ENCODE measurements at places on chromosomes 4 and X.

DNA sequence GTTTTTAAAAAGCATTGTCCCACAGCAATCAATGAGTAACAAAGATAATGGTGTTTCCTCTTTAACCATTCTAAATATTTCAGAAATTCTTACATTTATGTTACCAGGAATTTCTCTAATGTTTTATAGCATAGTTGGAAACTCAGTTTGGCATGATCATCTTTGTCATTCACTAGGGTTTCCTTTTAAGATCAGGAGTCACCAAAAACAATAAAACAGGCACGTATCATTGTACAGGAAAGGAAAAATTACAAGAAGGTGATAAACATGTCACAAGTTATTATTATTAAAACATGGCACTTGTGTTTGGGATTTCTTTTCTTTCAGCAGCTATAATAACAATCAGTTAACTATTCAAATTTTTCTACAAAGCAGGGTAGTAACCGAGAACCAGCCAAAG is 84.0 kb downstream of the SLC10A7 start:
- DNase-seq: no peak

DNA sequence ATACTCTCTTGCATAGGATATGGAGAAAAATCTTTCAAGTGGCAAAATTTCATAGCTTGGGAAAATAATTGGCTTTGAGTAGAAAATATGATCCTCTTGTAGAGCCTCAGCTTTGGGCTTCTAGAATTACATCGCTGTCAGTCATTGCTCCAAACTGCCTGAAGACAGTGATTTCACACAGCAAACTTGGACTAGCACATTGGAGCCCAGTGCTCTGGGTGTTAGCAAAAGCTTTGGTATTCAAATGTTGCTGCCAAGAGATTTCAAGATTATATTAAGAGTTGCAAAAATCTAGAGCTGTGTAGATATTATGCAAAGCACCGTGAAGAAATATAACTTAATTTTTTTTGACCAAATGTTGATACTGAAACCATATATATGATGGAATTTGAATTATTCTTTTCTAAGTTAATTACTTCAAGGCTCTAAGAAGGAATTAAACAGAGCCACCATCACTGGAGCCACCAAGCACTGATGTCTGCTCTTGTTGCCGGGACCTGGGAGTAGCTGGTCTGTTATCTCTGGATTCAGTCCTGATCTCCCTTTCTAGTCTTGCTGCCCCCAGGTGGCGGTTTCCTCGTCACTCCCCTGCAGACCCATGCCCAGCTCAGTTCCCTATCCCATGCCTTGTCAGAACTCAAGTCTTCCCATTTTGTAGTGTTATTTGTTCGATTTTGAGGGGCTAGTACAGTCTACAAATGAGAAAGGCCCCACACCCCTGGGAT is 260.7 kb upstream of the SFRP2 start:
- no peak for DNase-seq

DNA sequence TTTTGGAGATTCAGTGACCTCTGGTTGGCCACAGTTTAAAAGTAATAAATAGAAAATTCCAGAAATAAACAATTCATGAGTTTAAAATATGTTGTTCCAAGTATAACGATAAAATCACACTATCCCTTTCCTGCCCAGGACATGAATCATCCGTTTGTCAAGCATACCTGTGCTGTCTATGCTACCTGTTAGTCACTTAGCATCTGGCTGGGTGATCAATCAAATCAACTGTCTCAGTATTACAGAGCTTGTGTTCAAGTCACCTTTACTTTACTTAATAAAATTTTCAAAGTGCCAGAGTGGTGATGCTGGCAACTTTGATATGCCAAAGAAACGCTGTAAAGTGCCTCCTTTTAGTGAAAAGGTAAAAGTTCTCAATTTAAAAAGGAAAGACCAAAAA is 979.5 kb upstream of the NDST4 start:
- no peak for DNase-seq

DNA sequence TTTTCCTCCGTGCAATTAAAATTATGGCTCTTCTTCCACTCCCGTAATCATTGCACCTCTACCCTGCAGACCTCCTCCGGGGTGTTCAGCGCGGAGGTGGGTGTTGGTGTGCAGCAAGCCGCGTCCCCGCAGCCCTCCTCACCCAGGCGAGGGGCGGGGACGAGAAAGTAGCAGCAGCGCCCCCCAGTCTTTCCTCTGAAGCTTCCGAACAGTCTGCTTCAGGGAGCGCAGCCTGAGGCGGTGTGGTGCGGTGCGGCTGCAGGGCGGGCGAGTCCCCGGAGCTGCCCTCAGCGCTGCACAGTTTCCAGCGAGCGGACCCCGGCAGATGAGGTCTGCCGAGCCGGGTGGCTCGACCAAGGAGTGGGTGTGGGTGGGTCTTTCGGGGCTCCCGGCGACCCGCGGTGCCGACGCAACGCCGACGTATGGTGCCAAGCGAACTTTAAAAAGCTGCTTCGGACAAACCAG is at the start of gene FRAS1:
FRAS1 (plus strand) TSS at position 189 of the 465 bp plus-strand sequence. CDS start 687 bp downstream, outside the sequence.
- DNase-seq: peak; percentile 83

- no peak for DNase-seq
Measured at GRCh38 chrX:119775517-119776238, 15.8 kb downstream of the RPL39 start.

DNA sequence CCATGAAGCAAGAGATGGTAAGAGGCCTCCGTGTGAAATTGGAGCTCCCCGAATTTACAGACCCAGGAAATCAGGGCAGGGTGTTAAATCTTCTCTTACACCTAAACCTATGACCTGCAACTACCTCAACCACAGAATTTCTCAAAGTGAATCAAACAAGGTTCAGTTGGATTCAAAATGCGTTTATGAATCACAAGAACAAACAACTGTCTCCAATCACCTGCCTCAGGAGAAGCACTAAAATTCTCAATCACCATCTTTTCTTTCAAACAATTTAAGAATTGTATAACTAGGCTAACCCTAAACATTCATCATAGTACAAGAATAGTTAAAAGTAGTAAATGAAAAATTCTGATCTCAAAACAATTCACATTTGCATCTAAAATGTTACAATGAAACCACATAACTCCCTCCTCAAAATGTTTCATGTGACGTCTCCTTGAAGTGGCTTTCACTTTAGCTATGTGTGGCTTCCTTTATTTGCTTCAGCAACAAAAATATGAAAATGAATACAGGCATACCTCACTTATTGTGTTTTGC is 19.2 kb downstream of the PPP3CA start:
- DNase-seq: peak; percentile 31

- no peak for DNase-seq
Measured at GRCh38 chr4:3257556-3258482, 8.9 kb downstream of the MSANTD1 start.

DNA sequence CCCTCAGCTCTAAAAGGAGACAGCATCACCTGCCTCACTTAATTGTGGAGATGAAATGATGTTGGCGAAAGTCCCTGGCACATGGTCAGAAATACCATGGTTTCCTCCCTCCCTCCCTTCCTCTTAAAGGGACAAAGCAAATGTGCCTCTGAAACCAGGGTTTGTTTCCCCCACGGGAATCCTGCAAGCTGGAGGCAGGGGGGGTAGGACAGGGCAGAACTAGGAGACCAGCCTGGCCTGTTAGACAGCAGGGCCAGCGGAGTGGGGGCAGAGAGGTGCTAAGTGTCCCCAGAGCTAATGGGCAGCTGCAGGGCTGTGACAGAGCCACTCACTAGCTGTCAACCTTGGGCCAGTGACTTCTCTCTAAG is 5.7 kb downstream of the RTL5 start:
- no peak for DNase-seq

GRCh38 chrX:106710771-106711170 is 15.7 kb upstream of the RNF128 start:
- DNase-seq: no peak

- no peak for DNase-seq
Measured at GRCh38 chr4:39407584-39407885, 805 bp downstream of the KLB start.

DNA sequence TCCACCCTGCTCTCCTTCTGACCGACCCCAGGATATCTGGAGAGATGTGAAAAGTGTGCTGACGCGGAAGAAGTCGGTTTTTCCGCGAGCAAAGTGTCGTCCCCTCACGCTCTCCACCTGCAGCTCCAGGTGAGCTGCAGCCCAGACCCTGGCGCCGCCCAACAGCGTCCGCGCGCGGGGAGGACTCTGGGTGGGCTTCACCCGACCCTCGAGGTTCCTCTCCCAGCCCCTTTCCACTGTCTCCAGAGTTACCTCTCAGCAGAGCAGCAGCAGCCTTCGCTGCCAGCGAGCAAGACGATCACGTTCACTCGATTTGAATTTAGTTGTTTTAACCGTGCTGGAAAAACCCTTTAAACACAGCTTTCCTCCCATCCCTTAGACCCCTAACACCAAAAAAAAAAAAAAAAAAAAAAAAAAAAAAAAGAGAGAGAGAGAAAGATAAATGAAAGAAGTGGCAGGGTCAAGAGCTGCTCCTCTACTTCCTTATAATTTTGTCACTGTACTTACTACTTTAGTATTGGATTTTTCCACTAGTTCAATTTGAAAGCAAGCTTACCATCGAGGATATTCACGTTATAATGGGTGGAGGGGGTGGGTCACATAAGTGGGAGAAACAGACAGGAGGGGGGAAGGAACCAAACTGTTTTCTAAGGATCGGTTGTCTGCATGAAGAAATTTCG is 758 bp upstream of the NR3C2 start:
- no peak for DNase-seq

DNA sequence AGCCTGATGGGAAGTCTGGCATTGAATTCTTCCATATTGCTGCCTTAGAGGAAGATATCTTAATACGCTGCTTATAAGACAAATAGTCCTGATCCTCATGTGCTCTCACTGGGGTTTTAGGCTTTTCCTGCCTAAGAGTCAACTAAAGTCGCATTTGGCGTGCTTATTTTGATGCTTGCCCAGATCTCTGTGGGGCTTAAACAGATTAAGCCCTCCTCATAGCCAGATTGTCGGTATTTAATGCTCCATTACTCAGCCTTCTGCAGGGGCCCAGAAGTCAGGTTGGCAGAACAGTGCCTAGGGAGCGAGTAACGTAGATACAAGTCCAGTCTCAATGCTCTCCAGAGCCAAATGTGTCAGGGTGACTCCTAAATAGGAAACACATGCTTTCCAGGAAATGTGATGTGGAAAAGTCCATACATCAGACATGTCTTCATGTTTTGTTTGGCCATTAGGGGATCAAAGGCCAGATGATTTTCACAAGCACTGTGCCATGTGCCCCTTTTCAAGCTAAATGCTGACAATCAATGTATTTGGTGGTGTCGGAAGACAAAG is 262.8 kb downstream of the PRDM5 start:
- peak; percentile 8 for DNase-seq

GRCh38 chrX:74408304-74408703 is 13.0 kb upstream of the SLC16A2 start:
- DNase-seq: no peak

DNA sequence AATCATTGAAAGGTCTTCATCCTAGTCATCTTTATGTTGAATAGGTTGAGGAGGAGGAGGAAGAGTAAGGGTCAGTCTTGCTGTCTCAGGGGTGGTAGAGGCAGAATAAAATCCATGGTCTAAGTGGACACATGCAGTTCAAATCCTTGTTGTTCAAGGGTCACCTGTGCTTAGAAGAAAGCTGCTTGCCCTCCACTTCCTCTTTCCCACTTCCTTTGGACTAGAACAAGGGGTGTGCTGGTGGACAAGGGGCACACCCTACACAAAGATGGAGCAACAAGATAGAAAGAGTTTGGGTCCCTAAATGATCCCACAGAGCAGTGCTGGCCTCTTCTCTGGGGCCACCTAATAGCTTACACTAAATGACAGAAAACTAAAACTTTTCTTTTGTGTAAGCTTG is 47.9 kb downstream of the HSD17B13 start:
- no peak for DNase-seq

GRCh38 chrX:129932821-129933321 is 26.9 kb downstream of the UTP14A start:
- DNase-seq: no peak

DNA sequence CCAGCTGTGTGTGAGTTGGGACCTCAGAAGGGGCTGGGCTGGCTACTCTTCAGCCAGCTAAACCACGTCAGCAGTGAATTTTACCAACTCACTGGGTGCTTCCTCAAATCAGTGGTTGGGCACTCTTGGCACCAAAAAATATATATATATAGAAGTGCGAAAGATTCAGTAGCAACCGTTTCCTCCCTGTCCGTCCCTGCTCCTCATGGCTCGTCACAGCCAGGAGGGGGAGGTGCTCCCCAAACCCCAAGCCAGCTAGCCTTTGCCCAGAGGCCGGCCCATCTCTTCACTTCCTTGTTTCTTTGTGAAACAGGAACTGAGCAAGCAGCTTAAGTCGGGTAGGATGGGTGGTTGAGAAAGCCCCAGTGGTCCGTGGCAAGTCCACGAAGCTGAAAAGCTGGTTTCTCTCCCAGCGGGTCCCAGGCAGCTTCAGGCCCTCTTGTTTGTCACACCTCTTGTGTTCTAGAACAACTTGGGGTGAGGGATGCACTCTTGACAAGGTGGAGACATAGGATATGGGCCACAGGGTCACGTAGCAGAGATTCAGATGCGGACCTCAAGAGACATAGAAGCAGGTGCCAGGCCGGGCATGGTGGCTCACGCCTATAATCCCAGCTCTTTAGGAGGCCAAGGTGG is 6.8 kb upstream of the SASH3 start:
- peak; percentile 60 for DNase-seq

DNA sequence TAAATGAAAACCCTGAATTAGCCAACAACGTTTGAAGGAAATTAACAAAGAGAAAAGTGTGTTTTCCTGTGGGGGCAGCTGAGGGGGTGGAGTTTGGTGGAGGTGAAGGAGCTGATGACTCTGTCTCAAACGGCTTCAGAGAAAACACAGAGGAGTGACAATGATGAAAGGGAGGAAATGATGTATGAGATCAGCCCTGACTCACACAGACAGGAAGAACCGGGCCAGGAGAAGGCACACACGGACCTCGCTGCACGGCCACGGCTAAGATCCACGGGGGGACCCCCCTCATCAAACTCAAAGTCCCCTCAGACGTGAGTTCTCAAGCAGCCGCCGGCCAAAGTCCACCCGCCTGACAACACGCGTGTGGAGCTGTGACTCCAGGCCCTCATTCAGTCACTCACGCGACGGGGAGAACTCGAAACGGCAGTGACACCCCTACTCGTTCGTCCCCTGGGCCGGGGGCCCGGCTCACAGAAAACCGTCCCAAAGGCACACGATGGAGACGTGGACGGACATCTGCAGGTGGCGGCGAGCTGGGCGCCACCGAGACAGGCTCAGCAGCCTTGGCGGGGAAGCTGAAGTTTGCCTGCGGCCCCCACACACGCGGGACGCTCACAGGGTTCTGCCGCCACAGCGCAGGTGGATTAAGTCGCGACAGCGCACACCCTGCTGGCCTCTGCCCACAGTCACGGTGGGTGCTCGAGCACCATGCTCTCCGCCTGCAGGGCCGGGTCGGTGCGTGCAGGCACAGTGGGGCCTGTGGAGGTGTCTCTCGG is 28.8 kb downstream of the PPP2R3B start:
- DNase-seq: no peak
